ENCODE measurements at places on chromosomes 6 and 20. TPM values are rescaled to one million over a fixed set of nuclear protein-coding genes. Genes with fewer than 3 reads are reported as not detected.

DNA sequence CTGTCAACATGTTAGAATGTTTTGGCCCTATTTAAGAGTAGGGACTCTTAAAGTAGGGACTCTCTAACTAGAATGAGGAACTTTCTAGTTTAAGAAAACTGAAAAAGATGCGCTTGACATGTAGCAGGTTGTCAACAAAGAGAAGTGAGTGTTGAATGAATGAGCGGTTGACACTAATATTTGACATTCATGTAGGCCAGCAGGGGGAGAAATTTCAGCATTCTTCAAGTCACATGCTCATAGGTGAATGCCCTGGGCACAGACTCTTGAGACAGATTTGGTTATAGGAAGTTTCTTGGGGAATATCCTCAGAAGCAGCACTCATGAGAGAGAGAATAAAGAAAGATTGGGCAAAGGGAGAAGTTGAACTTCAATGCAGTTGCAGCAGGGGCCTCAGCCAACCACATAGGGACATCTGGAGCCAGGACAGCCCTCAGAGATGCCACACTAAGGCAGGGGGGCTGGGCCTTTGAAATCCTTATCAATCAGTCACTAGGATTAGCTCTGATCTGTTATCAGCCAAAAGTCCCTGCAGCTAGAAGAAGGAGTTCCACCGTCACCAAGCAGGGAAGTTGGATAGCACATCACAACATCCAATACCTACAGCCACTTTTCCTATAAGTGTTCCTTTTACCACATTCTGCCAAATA, 145.1 kb upstream of the FKBP1C start:
- no peak for DNase-seq

GRCh38 chr20:17875106-17875980, 93.3 kb downstream of the SNX5 start:
- DNase-seq: peak; percentile 87

GRCh38 chr6:47145212-47145611, 103.1 kb upstream of the ADGRF1 start:
- no peak for DNase-seq

DNA sequence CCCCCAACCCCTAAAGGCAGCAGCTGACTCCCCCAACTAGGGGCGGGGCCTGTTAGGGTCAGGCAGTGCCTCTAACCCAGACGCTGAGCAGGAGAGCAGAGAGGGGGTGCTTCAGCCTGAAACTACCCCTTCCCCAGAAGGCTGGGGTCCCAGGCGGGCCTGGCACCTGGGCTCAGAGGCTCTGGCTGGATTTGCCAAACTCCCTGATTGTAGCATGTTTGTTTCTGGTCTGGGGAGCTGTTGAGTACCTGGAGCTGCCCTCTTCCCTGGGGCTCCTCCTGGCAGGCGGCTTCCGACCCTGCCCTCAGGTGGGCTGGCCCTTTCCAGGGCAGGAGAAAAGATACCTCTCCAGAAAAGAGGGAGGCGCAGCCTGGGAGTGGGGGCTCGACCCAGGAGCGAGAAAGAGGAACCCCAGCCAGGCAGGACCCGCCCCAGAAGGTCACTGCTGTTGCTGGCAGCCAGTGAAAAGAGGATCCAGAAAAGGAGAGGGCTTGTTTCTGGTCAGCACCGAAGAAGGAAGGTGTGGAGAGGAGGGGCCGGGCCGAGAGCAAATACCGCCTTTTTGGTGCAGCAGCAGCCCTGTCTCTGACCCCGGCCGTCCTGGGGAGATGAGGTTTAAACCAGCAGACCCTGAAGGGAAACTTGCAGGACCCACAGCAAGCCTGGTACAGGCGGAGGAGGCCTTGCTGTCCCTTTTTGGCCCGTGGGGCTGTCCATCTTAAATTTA, 810 bp upstream of the ABHD16B start:
- no peak for DNase-seq

DNA sequence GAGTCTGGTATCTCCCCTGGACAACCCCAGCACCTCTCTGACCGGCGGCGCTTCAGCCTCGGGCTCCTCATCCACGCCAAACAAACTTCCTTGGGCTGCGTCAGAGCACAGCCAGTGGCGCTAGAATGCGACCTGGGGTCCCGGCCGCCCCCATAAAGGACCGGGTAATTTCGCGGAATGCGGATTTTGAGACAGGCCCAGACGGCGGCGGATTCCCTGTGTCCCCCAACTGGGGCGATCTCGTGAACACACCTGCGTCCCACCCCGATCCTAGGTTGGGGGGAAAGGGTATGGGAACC, 1.6 kb downstream of the FOXP4 start:
- no peak for DNase-seq

DNA sequence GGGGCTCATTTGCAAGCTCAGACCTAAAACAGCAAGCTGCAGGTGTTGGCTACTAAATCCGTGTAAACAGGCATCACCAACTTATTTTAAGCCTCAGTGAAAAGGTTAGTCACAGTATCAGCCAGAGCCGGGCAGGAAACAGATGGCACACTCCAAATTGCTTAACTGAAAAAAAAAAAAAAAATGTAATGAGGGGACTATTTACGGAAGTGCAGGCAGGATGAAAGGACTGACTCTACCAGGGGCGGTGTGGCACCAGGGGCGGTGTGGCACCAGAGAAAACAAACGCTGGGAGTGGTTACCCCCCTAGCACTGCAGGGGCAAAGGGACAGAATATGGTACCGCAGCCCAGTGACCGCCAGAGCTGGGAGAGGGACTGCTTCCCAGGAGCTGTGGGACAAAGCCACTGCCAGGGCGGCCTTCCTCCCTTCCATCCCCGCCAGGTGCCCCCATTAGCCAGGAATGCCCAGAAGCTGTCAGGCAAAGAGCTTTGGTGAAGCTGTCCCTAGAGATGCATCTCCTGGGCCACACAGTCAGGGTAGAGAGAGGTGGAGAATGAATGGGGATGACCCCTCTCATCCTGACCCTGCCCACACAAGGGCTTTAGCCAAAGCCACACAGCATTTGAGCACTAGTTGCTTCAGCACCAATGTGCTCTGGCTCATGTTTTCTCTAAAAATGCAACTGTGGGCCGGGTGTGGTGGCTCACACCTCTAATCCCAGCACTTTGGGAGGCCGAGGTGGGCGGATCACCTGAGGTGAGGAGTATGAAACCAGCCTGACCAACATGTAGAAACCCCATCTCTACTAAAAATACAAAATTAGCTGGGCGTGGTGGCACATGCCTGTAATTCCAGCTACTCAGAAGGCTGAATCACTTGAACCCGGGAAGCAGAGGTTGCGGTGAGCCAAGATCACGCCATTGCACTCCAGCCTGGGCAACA, 39.6 kb upstream of the GFOD1 start:
- peak; percentile 65 for DNase-seq

- DNase-seq: no peak
Measured at GRCh38 chr6:4506792-4507191, 269.4 kb upstream of the CDYL start.

DNA sequence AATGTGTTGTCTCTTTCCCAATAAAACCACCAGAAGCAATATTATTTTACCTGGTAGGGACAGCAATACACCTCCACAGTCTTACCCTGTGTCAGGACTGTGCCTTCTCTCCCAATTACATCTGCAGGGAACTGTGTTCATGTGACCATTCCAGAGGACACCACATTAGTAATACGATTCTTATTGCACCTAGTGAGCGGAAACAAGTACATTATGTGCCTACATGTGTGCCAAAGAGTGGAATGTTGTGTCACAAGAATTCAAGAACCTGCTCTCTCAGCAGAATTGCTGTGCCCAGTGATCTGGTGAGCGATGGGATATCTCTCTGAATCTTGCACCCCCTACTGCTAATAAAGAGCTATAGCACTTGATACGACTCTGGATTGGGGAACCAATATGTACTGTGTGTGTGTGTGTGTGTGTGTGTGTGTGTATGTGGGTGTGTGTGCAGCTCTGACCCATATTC, 57.4 kb upstream of the FOXC1 start:
- DNase-seq: no peak

DNA sequence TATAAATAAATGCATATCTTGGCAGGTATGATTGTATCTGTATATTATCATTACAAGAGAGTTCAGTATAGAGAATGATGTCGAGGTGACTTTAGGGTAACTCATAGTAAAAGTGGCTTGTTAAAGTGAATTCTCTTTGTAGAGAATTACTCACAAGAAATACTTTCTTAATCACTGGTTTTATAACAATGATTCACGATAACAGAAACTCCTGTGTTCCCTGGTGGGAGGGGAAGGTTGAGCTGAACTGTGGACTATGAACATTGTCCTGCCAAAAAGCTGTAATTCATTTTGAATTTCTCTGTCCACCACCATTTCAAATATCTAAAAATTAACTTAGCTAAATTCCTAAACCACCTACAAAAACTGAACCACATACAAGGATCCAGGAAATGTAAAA, 7.7 kb downstream of the TPMT start:
- DNase-seq: no peak

DNA sequence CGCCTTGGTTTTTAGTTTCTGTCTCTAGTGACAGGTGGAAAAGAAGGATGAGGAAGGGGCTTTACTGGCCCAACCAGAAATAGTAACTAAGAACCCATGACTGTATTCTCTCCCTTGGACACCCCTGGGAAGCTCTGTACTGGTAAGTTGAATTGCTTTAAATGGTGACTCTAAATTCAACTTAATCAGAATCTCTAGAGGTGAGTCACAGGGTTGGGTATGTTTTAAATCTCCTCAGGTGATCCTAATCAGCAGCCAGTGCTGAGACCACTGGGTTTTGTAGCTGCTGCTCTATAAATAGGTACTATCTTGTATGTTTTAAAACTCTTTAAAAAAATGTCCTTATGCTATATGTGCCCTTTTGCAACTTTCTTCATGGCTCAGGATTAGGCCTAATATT, 314.0 kb upstream of the ECI2 start:
- DNase-seq: no peak

DNA sequence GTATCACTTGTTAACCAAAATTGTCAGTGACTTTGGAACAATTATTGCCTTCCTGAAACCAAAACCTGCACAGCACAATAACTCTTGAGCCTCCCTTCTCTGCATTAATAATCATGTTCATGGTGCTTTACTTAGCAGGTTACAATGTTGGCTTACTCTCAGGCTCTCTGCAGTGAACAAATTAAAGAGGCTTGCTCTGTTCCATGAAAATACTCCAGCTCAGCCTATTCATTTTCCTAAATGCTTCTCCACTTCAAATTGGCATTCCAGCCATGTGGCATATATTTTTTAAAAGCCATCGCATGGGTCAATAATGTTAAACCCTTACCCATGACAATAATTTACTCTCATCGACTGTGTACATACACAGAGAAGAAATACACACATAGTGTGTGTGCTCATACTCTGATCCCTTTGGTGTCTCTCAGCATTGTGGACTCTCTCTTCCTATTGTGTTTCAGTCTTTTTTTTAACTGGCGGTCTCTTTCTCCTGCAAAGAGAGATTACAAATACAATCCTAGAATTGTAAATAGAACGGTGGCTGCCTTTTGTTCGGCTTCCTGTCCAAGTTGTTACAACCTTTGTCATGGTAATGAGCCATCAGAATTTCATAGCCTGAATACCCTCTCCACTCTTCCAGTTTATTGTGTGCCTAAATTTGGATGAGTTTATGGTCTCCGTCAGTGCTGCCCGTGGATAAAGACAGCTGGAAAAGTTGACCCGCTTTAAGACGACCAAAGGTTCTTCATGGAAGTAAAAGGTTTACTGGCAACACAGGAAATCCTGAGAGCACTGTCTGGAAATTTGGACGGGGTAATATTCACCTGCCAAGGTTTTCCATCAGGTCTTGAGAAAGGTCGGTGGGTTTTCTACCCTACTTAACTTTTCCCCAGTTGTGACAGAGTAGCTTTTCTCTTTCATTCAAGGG, 263.6 kb downstream of the CD83 start:
- DNase-seq: no peak

DNA sequence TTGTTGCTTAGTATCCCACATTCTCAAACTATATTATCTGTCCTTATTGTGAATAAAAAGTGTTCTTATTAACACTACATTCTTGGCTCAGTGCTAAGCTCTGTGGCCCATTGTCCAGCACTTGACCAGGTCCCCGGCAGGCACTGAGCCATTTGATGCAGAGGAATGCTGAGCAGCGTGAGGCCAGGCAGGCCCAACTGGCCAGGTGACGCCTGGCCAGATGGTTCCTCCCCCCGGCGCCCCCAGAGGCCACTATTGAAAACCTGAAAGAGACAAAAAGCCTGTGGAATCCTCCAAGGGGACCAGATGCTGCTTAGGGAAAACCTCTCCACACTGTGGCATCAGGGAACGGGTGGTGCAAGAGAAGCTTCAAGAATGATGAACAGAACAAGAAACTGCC, 597.5 kb upstream of the JAG1 start:
- no peak for DNase-seq

DNA sequence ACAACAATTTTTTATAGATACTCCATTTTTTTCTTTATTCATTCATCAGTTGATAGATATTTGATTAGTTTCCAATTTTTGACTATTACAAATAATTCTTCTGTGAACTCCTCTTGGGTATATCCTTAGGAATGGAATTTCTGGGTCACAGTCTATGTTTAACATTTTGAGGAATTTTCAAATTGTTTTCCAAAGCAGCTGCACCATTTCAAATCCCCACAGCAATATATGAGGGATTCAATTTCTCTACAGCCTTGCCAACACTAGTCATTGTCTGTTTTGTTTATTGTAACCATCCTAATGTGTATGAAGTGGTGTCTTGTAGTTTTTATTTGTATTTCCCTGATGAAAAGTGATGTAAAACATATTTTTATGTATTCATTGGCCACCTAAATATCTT, 320.3 kb upstream of the DEFB112 start:
- DNase-seq: no peak

GRCh38 chr6:150531957-150532356, 67.7 kb upstream of the PLEKHG1 start:
- no peak for DNase-seq

DNA sequence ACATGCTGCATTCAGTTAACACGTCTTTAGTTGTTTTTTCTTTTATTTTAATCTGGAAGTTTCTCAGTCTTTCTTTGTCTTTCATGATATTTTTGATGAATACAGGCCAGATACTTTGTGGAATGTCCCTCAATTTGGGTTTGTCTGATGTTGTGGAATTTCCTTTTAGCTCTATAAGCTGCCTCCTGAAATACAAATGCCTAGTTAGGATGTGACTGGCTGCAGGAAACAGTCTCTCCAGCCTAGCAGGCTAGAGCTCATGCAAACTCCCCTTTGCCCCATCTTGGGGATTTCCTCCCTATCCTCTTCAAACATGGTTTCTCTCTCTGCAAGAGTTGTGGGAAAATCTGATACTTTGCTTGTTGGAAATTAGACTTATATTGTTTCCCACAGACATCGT, 89.3 kb upstream of the JAG1 start:
- no peak for DNase-seq

RNGTT gene
- 8.3 TPM for total RNA-seq

EEF1A2 gene
- total RNA-seq: 852 TPM

LPIN3 gene
- total RNA-seq: 12.8 TPM

TRDN gene
- 261 TPM for total RNA-seq

LY6G6D gene
- not detected for total RNA-seq

CST4 gene
- total RNA-seq: not detected

EFCAB8 gene
- 0.64 TPM for total RNA-seq
